Hippocampal formation (tissue), 2 donors: ENCODE measurements at places on chromosomes 4 and X.

DNA sequence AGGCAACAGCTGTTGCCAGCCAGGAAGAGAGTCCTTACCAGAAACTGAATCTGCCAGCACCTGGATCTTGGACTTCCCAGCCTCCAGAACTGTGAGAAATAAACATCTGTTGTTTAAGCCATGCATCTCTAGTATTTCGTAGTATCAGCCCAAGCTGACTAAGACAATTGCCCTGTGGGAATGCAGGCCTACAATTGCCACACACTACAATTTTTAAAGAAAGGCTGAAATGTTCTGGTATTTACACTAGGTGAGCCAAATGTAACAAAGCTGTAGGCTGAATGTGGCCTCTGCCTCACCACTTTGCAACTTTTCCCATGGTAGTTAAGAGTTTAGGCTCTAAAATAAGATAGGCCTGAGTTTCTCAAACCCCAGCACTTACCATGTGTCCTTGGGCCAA is 59.1 kb downstream of the SPATA18 start:
- no peak for DNase-seq

DNA sequence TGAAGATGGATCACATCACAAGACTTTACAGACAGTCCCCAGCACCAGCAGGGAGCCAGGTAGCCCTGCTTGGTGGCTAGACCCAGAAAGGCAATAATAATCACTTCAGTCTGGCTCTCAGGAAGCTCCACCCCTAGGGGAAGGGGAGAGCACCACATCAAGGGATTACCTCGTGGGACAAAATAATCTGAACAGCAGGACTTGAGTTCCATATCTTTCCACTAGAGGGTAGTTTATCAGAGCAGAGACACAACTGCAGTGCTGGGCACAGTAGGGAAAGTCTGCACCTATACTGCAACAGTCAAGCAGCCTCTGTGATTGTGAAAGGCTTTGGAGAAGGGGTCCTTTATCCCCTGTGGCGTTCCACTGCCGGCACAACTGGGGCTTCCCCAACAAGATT is 547.0 kb upstream of the POU3F4 start:
- no peak for DNase-seq

GRCh38 chr4:157300701-157301100 is 80.2 kb downstream of the GRIA2 start:
- DNase-seq, result no peak

DNA sequence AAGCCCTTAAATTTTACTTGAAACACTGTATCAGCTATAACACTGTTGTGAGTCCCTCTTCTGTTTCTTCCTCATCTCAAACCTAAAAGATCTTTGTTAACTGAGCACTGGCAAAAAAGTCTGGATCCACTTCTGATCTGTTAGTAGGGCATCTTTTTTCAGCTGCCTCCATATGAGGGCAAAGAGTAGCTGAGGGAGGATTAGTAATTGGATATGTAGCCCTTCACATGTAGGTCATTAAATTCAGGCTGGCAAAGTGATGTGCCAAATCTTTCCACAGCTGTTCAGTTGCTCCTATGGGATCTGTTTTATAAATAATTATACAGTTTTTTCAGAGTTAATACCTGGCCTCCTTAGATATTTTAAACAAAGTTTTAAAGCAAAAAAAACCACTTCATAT is 1.1 kb upstream of the TRMT10A start:
- no peak for DNase-seq

- DNase-seq, result no peak
Measured at GRCh38 chrX:39724544-39724943, 373.2 kb downstream of the BCOR start.
